ENCODE measurements at places on chromosomes 12 and 14. TPM values are rescaled to one million over a fixed set of nuclear protein-coding genes. Genes with fewer than 3 reads are reported as not detected.

DNA sequence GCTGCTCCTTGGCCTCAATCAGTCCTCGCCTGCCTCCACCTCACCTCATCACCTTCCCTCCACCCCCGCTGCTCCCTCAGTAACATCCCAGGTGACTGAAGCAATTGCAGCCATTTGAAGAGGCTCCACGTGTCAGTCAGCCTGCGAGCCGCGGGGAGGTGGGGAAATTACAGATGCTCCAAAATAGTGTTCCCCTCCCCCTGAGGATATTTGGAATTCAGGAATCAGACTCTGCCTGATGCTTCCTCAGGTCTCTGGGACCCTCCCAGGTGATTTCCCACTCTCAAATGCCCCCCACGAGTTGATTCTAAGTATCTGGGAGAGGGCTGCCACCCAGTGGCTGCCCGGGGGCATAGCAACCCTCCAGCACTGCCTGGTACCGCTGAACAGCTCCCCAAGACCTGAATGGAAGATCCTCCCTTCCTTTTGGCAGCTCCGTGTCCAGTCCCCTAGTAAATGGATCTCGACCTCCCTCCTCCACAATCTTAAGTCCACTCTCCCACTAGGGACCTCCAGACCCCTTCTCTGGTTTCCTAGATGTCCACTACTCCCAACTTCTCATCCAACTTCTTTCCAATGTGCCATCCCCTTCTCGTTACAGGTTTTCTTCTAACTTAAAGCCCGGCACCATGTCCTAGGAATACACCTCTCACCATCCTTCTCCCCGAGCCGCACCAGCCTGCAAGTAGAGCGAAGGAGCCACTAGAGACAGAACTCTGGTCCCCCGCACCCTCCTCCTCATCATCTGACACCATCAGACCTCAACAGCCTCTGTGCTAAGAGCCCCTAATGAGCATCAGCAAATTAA is 1.4 kb upstream of the ASIC1 start:
- peak; percentile 75 for DNase-seq

GRCh38 chr12:101685092-101685491 is 12.3 kb upstream of the CHPT1 start:
- no peak for DNase-seq

DNA sequence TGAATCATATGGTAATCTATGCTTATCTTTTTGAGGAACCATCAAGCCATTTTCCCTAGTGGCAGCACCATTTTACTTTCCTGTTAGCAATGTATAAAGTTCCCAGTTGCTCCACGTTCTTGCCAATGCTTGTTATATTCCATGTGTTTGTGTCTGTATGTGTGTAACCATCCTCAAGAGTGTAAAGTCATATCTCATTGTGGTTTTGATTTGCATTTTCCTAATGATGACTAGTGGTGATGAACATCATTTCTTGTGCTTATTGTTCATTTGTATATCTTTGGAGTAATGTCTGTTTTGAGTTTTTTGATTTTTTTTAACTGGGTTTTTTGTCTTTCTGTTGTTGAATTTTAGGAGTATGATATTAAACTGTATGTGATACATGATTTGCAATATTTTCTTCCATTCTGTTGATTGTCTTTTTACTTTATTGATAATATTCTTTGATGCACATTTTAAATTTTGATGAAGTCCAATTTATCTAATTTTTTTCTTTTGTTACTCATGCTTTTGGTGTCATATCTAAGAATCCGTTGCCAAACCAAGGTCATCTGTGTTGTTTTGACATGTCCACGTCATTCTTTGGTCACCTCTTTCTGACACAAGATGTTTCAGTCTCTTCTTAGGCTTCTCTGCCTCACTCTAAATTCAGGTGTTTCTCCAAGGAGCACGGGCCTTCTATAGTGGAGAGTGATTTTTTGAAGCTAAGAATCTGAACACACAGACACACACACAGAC is 36.1 kb downstream of the PPHLN1 start:
- DNase-seq: no peak

EFS gene
- polyA plus RNA-seq: 38.2 TPM

DNA sequence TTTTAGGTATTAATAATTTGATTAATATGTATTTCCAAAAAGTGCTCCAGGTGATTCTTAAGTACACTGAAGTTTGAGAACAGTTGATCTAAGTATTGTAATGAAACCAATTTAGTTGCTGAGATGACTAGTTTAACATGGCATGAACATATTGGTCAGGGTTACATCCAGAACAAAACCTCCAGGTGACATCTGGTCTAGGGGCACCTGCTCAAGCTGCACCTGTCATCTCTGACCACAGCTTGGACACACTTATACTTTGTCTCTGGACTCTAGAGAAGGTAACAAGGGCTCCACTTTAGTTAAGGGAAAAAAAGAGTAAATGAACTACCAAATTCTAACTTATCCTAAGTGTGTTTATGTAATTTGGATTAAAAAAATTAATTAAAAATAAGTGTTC is 8.1 kb downstream of the ARID2 start:
- no peak for DNase-seq

DNA sequence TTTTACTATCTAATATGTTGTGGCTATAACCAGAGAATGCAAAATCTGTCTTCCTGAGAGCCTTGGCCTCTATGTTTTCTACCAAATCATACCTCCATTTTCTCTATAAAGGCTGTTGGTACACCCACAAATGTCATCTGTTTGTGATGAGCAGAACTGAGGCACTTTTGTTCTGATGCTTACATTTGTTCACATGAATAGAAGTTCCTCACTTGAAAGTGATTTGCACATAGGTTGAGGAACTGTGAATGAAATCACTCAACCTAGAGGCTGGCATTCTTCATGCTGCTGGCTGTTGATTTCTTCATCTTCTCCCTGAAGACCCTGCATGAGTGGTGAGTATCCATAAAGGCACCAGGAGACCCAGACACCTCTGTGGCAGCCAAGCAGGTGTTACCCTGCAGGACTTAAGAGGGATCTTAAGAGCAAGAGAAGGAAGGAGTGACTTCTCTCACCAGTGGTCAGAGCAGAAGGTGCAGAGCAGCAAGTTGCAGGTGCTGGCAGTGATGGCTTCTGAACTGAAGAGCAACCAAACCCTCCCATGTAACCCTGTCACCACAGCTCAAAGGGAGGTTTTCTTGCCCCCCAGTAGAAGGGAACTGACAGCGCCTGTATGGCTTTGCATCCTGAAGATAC is 110.3 kb downstream of the HMGA2 start:
- no peak for DNase-seq

DNA sequence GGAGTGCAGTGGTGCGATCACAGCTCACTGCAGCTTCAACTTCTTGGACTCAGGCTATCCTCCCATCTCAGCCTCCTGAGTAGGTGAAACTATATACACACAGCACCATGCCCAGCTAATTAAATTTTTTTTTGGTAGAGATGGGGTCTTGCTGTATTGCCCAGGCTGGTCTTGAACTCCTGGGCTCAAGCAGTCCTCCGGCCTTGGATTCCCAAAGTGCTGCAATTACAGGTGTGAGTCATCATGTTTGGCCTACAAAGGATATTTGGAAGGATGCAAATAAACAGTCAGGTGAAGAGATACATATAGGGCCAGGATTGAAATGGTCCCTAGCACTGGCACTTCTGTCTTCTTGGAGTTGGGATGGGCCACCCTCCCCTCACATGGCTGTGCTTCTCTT is 23.9 kb downstream of the RCOR1 start:
- no peak for DNase-seq

- peak; percentile 43 for DNase-seq
These were observed 63.6 kb downstream of the CRADD start for GRCh38 chr12:93740751-93741150.

CD69 gene
- polyA plus RNA-seq: 1.6 TPM

DNA sequence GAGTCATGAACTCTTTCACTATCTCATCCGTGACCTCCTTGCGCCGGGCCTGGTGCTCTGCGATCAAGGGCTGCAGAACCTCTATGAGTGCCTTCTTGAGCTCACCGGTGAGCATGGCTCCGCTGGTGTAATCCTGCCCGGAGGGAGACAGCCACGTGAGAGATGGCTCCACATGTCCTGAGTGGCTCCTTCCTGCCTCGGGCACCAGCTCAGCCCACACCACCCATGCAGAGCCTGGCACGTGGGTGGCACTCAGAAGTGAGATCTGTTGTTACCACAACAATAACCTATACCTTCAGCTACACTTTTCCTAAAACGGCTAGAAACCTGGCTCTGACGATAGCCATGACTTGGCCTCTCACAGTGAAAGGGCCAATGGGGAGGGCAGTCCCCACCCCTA is 11.8 kb downstream of the SLC25A47 start:
- DNase-seq: no peak

KCNH3 gene
- polyA plus RNA-seq: 1.9 TPM

KLHL33 gene
- 0.83 TPM for polyA plus RNA-seq

GRCh38 chr12:107360482-107360881 is 267.1 kb upstream of the CRY1 start:
- DNase-seq: no peak

DNA sequence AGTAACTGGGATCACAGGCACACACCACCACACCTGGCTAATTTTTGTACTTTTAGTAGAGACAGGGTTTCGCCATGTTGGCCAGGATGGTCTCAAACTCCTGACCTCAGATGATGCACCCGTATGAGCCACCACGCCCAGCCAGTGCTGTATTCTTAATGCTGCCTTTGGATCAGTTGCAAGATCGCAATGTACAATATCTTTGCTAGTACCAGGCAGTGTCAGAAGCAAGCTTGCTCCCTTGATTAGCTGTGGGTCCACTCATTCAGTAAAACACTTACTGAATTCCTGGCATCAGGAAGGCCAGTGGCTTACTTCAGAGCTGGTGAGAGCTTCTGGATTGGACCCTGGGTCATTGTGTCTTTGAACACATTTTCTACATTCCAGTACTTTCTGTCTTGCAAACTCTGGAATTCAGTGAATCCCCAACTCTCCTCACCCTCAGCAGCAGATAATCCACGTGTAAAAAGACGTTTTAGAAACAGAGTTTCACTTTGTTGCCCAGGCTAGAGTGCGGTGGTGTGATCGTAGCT is 1183.7 kb downstream of the AACS start:
- no peak for DNase-seq

- DNase-seq: no peak
These were observed 24.0 kb upstream of the IRF2BPL start for GRCh38 chr14:77052281-77053044.

- peak; percentile 48 for DNase-seq
These were observed 316.3 kb downstream of the NUAK1 start for GRCh38 chr12:105822131-105823105.

- no peak for DNase-seq
These were observed 960.0 kb downstream of the DIO2 start for GRCh38 chr14:79251278-79251677.

KLRK1 gene
- polyA plus RNA-seq: 1.5 TPM

NKX2-1 gene
- polyA plus RNA-seq: not detected

SP1 gene
- polyA plus RNA-seq: 39.2 TPM

CAPZA3 gene
- polyA plus RNA-seq: not detected

GRCh38 chr12:77131977-77132490 is 66.7 kb upstream of the E2F7 start:
- no peak for DNase-seq

GRCh38 chr14:93040443-93040842 is 75.3 kb downstream of the ITPK1 start:
- DNase-seq: no peak

GDF11 gene
- 13.0 TPM for polyA plus RNA-seq

GRCh38 chr12:6947615-6948014 is 3.5 kb upstream of the PTPN6 start:
- no peak for DNase-seq

GRCh38 chr14:51884086-51884927 is 23.9 kb downstream of the GNG2 start:
- no peak for DNase-seq

LPAR5 gene
- polyA plus RNA-seq: 1.8 TPM
